ENCODE measurements at places on chromosomes 2 and 18. TPM values are rescaled to one million over a fixed set of nuclear protein-coding genes. Genes with fewer than 3 reads are reported as not detected.

The ITGB6 gene
- 15.0 TPM for total RNA-seq

The STPG4 gene
- not detected for total RNA-seq

The KATNAL2 gene
- total RNA-seq = 0.65 TPM

The DGKD gene
- total RNA-seq = 11.6 TPM

The ASPRV1 gene
- 0.26 TPM for total RNA-seq

The UGT1A5 gene
- total RNA-seq = not detected

The LIMS4 gene
- total RNA-seq = not detected

The OSBPL6 gene
- 2.9 TPM for total RNA-seq

Measured in epithelial cell of alveolus of lung (primary cell).